ENCODE measurements at places on chromosomes 2 and 18.
A peak's percentile ranks its signal among the peaks of the same experiment; 100 is the strongest.

DNA sequence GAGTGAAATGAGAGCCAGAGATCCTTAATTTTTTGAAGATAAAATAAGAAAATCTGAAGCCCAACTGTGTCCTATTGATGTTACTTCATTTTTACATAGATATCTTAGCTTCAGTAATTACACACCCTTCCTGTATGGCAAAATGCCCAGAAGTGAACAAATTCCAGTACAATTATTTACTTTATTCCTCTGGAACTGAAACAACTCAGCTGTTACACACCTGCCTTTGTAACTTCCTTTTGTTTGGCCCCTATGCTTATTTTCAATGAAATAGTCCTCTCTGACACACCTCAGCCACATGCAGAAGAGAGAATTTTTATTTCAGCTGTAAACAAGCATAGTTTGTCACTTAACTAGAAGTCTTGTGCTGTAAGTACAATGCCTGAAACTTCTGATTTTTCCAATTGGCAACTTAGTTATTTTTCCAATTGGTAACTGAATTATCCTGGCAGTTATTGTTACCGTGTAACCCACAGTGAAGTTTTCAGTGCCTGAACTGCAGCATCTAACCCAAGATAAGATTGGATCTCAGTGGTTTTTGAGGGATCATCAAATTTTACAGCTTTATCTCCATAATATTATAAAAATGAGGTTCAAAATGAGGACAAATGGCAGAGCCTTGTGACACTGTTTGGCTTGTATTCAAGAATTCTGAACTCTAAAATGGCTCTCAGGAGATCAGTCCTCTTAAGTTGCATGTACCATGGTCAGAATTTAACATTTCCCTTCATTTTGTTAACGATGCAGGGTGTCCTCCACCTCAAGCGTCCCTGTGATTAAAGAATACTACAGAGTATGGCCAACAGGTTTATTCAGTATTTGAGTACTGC is 82.6 kb downstream of the PKP4 start:
- DNase-seq = peak; percentile 50

DNA sequence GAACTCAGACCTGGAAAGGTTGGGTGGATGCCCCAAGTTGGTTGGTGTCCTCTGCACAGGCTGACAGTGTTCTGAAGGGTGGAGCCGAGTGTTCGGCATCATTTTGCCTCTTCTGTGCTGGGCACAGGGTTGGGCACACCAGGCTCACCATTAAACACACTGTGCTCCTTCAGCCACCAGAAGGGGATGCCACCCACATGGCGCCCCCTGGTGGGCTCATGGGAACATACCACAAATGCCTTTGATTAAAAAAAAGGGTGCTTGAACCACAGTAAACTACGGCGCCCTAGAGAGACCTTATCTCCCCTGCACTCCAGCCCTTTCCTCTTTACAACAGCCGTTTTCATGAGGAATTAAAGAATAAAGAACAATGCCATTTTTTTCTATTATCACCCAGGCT is 89.4 kb downstream of the CELF4 start:
- no peak for DNase-seq

- no peak for DNase-seq
These were observed 129.9 kb downstream of the FHOD3 start for GRCh38 chr18:36427369-36427768.

DNA sequence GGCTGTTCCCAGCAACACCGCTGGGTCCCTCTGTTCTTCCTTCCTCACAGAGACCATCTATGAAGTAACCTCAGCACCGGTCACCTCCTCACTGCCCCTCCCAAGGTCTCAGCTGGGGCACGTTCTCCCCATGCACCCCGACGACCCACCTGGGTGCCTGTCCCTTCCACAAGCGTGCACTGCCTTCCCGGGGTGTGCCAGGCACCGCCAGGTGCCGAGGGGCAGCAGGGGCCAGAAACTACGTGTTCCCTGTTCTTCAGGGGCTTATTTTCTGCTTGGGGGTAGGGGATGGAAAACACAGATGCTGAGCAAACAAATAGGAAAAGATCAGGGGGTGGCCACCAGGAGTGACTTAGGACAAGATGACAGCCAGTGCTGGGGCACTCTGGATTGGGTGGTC is 30.4 kb upstream of the SEMA4C start:
- no peak for DNase-seq

- DNase-seq = no peak
These were observed 176.7 kb upstream of the TPO start for GRCh38 chr2:1236606-1237005.

- DNase-seq = peak; percentile 35
These were observed 99.8 kb downstream of the DIS3L2 start for GRCh38 chr2:232061265-232061664.

DNA sequence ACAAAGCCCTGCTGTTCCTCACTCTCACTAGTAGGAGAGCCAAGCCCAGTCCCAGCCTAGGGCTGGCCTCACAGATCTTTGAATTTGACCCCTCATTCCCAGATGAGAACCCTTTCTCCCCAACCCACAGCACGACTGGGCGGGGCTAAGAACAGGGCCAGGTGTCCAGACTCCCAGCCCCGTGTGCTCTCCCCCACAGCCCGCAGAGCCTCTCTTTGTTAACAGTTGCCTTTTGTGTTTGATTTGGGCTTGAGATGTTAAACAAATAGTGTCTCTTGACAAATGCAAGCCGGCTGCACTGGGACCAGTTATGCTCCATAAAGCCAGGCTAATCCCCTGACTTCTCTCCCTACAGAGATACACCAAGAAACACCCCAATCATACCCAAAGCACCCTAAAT is 4.7 kb upstream of the KCNK3 start:
- DNase-seq = no peak

GRCh38 chr18:26480897-26481795 is 67.2 kb downstream of the KCTD1 start:
- DNase-seq = no peak

DNA sequence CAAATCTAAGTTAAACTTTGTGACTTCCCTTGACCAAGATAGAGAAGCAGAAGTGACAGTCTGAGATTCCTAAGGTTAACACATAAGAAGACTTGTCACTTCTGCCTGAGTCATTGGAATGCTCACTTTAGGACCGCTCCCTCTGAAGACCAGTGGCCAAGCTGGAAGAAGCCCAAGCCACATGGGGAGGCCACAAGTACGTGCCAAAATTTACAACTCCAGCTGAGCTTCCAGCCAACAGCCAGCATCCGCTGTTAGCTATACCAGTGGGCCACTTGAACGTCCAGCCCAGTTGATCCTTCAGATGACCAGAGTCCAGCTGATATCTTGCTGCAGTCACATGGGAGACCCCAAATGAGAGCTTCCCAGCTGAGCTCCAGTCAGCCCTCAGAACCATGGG is 18.1 kb upstream of the ANTXR1 start:
- DNase-seq = no peak

DNA sequence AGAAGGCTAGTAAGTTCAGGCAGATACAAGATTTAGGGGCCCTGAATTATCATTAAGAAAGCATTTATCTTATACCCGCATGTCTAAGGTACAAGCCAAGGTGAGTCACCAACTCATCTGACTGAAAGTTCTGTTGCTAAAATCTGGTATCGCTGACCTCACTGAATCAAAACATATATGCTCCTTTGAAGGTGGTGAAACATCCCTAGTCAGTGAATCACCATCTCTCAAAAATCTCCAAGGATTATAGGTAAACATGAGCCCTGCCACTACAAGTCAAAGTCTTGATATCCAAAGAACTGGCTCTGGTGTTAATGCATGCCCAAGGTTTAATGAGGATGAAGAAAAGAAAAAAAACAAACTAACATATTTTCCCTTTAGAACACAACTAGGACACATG is 43.5 kb downstream of the IRS1 start:
- DNase-seq = no peak

GRCh38 chr2:70144443-70145143 is 46.2 kb downstream of the C2orf42 start:
- DNase-seq = no peak

GRCh38 chr2:179104736-179105135 is 54.8 kb upstream of the CCDC141 start:
- DNase-seq = no peak

DNA sequence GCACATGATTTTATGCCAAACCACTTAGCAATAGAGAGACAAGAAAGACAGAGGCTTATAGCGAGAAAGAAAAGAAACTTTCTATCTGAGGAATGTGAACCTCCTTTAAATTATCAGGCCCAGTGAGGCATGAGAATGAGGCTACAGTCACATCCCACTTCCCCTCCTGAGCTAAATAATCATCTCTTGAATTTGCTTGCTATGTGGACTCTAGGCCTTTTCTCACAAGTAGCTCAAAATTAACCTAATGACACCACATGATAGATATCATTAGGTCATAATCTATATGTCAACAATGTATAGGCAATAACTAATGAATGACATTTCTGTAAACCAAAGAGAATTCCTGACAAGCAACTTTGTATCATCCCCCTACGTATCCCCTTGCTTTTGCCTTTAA is 301.5 kb upstream of the MGAT5 start:
- no peak for DNase-seq

DNA sequence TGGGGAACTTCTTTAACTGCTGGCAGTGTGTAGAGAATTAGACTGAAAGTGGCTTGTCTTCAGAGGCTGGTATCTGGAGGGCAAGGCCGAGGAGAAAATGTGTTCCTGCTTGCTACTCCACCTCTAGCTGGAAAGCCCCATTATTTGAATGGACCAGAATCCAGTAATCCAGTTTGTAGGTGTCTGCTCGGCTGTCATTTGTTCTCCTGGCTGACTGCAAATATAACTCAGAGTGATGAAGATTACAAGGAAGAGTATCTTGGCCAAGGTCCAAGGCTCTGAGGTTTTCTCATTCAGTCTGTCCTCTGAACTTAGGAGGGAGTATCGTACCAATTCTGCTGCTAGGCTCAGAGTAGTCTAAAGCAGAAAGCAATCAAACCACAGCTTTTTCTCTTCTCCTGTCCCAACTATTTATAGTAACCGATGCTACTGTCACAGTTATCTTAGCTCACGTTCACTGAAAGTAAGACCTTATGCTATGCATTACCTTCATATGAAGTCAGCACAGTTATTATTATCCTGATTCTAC is 228.6 kb downstream of the SETBP1 start:
- DNase-seq = no peak

GRCh38 chr2:204948822-204949221 is 403.5 kb downstream of the PARD3B start:
- no peak for DNase-seq

- DNase-seq = no peak
These were observed 75.3 kb downstream of the EPAS1 start for GRCh38 chr2:46372475-46372874.

- no peak for DNase-seq
These were observed 486.9 kb upstream of the RAB6C start for GRCh38 chr2:129492548-129492947.

DNA sequence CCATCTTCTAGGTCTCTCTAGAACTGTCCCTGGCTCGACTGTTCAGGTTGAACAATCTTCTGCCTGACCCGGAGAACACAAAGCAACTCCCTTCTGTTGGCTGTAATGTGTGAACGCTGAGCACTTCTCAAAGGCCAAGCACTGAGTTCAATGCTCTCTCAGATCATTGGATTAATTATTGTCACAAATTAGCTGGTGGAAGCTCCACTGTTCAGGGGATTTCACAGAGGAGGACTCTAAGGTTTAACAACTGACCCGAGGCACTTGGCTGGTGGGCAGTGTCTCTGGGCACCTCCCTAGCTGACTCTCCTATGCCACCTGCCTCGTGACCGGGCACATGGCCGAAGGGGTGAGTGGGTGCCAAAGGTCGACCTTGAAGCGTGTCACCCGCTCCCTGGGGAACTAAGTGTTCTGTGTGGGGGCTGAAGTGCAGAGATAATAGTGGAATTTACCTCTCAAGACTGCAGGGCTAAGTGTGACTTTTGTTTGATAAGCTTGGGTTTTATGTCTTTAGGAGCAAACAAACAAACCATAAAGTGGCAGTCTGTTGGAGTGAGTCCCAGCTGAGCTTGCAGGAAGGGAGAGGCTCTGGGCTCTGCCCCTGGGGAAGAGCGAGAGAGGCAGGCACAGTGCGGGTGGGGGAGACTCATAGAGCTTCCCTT is 64.8 kb downstream of the BCL2L11 start:
- no peak for DNase-seq

DNA sequence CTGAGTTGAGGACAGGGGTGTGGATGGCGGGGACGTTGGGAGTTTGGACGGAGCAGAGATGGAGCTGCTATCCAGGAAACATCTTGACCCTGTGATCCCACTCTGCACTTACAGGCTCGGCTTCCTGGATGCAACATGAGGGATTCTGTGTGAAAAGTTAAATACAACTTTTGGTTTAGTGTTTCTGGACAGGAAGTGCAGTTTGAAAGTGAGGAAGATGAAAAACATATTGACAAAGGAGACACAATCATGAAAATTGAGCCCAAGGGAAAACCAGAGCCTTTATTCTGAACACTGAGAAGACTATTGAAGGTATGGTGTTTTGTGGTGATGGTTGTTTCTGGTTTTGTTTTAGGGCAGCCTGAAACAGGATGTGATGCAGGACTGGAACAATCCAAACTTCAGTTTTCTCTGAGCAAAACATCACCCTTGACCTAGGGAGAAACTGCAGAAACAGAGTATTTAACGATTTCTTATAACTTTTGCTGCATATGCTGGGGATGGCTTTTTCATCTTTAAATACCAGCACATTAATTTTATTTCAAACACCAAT is 76.5 kb upstream of the RFX8 start:
- DNase-seq = no peak

- DNase-seq = no peak
These were observed 277.0 kb downstream of the CTNNA2 start for GRCh38 chr2:79789811-79790210.

GRCh38 chr2:227973241-227973640 is 101.8 kb downstream of the DAW1 start:
- no peak for DNase-seq

- DNase-seq = no peak
These were observed 324.8 kb upstream of the CHAC2 start for GRCh38 chr2:53442783-53443182.

GRCh38 chr2:180955101-180955500 is 25.3 kb upstream of the UBE2E3 start:
- no peak for DNase-seq

GRCh38 chr2:74618410-74619083 is 29.6 kb downstream of the M1AP start:
- no peak for DNase-seq

DNA sequence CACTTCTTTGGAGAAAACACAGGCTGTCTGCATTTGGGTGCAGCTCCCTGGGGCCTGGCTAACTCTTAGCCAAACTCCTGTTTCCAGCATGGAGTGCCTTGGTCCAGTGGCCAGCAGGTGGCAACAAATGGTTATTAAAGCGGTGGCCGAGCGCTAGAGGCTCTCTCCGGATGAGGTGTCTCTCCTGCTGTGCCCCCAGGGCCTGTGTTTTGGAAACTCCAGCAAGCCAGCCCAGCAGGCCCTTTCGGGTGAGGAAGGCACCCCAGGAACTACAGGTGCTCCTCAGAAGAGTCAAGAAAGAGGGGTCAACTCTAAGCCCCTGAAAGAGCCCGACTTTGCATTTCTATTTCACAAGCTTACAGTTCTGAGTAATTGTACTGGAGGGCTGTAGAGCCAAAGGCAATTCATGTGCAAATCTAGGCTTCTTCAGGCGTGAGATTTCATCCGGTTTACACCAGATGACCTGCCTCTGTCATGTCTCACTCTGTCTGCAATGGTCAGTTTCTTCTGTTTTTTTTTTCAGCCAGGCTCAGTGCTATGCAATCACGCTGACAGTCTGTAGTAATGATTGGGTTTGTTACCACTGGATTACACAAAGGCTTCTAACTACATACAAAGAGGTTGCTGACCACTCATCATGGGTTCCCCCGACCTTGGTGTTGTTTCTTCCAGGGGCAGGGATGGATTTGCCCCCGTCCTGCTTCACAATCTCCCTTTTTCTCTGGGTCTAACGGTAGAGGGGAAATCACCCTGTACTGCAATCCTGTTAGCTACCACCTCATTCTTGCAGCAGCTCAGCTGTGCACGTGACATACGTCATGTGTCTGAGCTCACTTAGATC is 7.6 kb upstream of the CHRNA1 start:
- no peak for DNase-seq

Data from urinary bladder (tissue), 4 donors.